Spleen (tissue), 13 donors: ENCODE measurements at places on chromosomes 6 and 20.
A peak's percentile ranks its signal among the peaks of the same experiment; 100 is the strongest.

DNA sequence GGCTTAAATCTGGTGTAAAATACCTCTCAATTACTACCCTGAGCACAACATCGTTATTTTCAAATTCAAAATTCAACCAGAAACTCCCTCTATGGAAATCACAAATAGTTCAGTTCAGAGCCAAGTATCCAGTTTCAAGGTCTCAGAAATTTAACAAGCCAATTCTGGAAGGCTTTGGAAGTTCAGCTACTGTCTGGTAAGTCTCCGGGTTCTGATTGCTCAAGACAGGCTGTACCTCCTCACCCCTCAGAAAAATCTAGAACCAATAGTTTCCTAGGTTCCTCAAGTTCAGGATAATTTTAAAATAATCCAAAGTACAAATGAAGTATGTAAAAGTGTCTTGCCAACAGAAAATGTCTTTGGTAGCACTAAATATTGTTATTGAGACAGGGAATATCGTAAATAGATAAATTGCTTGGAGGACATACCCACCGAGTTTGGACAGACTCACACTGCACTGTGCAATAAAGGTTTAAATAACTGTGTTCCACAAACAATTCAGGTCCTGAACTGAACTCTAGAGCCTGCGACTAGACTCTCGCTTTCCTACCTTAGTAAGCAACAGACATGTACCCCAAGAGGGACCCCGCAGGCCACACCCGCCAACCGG is 729 bp downstream of the ATG5 start:
- DNase-seq, result no peak

DNA sequence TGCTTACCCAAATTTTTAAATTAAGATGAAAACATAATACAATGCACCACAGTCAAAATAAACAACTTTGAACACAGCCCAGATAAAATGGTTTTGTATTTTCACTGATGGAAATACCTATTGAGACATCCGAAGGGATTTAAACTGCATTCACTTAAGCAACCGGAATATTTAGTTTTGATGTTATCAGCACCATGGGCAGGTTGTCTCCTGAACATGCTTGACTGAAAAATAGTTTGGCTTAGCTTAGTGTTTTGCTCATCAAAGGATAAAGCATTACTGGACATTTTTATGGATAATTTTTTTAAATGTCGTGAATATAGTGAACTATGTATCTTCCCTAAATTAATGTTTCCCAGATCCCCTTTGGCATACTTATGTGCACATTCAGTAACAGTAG is 177.5 kb downstream of the GJA1 start:
- DNase-seq, result no peak

- no peak for DNase-seq
These were observed 16.2 kb downstream of the HLA-DPB1 start for GRCh38 chr6:33091957-33092356.

DNA sequence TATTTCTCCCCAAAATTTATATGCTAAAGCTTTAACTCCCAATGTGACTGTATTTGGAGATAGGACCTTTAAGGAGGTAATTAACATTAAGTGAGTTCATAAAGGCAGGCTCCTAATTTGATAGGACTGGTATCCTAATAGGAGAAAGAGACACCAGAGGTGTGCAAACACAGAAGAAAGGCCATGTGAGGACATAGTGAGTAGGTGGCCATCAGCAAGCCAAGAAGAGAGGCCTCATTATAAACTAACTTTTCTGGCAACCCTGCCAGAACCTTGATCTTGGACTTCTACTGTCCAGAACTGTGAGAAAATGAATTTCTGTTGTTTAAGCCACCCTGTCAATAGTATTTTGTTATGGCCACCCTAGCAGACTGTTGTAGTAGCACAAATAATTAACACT is 177.9 kb upstream of the FUT9 start:
- no peak for DNase-seq

GRCh38 chr20:6582449-6582848 is 185.0 kb upstream of the BMP2 start:
- DNase-seq, result no peak

DNA sequence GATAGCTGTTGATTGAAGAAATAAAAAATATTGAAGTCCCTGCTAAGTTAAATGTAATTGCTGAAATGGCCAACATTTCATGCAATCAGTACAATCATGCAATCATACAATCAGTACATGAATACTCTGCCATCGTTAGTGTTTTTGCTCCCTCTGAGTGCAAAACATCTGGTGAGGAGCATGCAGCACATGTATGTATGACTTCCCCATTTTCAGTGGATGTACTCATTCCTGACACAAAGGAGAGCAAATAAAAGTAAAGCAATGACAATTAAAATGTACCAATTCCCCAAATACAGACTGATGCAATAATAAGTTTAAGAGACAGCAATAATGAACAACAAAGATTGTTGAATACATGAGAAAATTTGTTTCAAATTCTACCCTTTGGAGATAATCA is 140.7 kb downstream of the PLCB1 start:
- no peak for DNase-seq

GRCh38 chr6:148559848-148560433 is 186.9 kb upstream of the UST start:
- DNase-seq, result peak; percentile 94

DNA sequence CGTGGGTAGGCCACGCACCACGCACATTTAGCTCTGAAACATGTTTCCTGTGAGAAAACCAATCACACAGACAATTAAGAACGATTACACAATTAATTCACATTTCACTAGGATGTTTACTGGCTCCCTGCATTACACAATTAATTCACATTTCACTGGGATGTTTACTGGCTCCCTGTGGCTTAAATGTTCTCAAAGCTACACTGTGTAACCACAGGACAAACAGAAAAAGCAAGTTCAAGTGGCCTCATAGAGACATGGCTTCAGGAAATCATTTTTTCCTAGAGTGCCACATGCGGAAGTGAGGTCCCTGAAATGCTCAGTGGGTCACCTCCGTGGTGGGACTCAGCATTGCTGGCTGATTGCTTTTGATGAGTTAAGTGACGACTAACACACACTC is 61.7 kb upstream of the XRN2 start:
- no peak for DNase-seq

GRCh38 chr6:465531-466348 is 74.2 kb downstream of the IRF4 start:
- DNase-seq, result no peak

GRCh38 chr20:62463651-62464424 is 12.0 kb downstream of the GATA5 start:
- DNase-seq, result no peak

GRCh38 chr6:41818271-41819054 is 31.0 kb downstream of the TOMM6 start:
- DNase-seq, result no peak

DNA sequence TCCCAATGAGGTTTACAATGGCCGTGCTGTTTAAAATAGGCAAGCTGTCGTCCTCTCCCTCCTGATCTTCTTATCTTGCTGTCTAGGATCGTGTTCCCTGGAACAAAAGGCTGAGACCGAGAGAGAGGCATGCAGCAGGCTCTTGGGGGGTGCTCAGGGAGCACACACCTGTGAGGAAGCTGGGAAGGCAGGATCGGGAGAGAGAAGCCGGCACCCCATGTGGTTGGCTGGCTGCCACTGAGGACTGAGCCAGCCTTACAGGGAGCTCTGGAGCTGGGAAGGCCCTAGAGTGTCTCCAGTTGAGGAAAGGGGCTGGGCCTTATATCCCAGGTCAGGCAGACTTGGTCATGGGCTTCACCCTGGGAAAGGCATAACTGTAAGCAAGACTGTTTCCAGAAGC is 184.2 kb downstream of the LY86 start:
- DNase-seq, result no peak

- DNase-seq, result no peak
These were observed 45.7 kb downstream of the RNASET2 start for GRCh38 chr6:166910601-166911000.

DNA sequence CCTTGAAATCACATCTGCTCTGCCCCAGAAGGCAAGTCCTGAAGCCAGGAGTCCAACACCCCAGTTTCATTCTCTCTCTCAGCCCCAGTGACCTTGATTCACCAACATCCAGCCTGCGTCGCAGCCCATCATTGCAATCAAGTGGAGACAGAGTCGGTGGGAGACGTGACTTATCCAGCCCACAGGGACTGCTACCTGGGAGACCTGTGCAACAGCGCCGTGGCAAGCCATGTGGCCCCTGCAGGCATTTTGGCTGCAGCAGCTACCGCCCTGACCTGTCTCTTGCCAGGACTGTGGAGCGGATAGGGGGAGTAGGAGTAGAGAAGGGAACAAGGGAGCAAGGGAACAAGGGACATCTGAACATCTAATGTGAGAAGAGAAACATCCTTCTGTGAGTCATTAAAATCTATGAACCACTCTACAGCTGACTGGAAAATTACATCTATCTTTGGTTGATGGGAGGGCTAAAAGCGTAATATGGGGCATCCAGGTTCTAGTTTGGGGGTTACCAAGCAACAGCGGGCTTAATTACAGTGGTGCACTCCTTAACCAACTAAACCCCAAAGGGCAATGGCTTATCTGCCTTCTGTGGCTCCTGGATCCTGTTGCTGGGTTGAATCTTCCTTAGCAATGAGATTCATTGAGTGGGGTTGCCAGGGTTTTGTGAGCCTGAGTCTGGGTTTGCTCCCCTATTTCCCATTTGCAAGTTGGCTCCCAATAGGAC is 2.5 kb downstream of the LY6G6D start:
- no peak for DNase-seq

DNA sequence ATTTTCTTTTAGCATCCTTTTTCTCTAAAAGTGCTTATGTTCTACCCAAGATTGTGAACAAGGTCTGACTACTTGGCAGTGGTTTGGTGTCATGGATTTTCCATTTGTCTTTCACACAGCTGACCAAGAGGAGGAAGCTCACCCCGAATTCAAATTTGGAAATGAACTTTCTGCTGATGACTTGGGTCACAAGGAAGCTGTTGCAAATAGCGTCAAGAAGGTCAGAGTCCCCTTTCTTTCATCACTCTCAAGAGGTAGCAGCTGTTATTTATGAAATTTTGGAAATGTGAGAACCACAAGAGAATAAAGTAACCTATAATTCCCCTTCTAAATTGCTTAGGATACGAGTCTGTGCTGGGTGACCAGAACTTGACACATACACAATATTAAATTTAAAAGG is 113.0 kb upstream of the LAMP5 start:
- no peak for DNase-seq

GRCh38 chr20:50870561-50871161 is 60.6 kb downstream of the ADNP start:
- peak; percentile 45 for DNase-seq

DNA sequence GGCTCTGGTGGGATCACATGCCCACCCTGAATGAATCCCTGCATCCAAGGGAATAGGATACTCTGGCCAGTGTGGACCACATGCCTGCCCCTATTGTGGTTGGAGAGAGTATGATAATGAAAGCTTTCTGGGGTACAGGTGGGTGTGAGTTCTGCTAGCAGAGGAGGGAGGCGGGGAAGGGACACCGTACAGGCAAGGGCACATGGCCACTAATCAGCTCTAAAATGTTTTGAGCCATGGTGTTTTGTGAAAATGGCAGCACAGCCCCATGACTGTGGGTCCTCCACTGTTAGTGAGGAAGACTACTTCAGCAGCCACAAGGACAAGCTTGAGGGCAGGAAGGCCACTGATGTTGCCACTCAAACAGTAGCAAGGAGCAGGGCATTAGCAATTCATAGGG is 11.9 kb upstream of the DHX35 start:
- DNase-seq, result no peak

DNA sequence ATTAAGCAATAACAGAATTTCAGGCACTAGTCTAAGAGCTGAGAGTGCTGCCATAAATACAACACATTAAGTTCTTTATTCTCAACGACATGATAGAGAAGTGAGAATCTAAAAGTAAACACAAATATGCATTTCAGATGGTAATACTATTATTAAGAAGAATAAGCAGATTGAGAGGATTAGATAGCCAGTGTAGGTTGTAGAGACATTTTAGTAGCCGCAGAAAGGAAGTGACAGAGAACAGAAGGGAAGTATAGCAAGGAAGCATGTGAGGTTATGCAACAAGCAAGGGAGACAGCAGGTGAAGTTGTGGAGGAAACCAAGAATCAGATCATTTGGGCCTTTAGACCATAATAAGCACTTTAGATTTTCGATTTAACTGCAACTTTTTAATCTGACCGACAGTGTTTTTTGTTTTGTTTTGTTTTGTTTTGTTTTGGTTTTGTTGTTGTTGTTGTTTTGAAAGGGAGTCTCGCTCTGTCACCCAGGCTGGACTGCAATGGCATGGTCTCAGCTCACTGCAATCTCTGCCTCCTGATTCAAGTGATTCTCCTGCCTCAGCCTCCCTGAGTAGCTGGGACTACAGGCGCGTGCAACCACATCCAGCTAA is 737.0 kb upstream of the ADGRB3 start:
- no peak for DNase-seq

DNA sequence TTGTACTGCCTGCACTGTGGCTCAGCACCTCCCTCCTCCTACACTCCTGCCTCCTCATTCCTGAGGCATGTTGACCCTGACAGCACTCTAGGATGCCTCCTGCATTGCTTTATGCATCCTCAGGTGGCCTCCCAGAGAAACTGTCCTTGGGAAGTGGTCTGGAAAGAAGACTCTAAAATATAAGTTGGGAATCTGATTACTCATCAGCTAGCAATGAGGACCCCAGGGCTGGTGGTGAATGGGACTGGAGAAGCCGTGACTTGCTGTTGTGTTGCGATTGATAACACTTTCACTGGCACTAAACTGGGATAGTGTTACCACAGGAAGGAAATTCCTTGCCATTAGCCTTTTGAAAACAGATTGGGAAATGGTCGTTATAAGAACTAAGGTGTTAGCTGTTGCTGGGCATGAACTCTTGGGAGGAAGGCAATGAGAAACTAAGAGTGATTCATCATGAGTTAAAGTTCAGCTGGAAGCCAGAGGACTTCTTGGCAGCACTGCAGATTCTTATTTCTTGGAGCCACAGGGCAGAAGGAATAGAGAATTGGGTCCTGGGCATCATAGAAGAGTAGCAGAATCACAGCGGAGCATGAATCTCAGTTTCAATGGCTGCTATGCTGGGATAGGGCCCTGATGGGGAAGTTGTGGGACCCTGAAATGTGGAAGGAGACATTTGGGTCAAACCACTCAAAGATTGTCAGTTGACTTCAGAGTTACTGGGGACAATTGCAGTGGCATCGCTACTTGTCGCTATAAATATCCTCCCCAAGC is 10.1 kb upstream of the SIRPD start:
- no peak for DNase-seq

DNA sequence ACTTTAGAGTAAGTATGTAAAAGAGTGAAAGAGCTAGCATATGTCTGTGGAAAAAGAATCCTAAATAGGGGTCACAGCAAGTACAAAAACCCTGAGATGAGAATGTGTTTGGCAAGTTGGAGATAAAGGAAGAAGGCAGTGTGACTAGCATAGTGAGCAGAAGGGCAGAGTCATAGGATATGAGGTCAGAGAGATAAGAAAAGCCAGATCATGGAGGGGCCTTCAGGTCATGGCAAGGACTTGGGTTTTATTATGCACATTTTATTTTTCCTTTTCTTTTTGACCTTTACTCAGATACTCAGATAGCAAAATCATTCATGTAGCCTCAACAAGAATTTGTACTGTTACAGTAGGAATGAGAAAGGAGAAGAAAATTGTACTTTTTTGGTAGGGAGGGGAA is 138.0 kb downstream of the GJA1 start:
- no peak for DNase-seq
